ENCODE measurements at places on chromosomes 16 and 17.

DNA sequence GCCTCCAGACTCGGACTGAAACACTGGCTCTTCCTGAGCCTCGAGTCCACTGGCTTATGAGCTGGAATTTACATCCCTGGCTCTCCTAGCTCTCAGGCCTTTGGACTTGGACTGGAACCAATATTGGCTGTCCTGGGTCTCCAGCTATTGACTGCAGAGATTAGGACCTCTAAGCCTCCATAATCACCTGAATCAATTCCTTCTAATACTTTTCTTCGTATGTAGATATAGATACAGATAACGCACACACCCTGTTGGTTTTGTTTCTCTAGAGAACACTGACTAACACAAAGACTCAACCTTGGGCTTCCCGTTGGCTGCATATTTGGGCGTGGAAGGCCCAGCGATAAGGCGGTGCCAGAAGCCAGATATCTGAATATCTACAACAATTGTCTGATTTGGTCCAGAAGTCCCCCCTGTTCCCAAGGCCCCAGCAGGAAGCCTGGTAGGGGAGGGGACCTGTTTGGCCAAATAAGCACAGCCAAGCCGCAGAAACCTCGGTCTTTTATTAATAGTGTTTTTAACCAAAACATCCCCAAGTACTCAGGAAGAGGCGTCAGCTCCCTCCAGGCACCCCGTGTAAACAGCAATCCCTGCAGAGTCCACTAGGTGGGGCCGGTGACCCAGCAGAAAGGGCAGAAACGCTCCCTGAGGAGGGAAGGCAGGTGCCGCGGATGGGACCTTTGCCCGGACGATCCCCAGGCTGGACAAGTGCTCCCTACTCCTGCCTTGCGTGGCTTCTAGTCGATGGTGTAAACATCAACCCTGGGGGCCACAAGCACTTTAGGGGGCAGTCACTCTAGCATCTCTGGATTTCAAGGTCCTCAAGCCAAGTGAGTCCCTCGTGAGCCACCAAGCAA, 57.0 kb downstream of the ABR start:
- DNase-seq: peak; percentile 88

DNA sequence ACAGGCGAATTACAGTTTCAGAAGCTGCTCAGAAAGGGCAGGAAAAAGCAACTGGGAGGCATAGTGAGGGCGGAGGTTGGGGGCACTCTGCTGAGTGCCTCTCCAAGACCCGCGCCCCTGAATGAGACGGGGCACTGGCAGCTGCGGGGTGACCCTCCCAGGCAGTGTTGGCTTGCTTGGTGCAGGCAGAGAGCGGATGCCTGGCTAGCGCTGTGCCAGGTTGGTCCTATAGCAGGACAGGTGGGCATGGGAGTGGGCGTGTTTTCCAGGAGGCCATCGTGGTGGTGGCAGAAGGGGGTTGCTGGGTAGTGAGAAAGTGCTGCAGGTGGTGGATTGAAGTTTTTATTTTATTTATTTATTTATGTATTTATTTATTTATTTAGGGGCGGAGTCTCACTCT, 16.0 kb upstream of the SBK1 start:
- no peak for DNase-seq

DNA sequence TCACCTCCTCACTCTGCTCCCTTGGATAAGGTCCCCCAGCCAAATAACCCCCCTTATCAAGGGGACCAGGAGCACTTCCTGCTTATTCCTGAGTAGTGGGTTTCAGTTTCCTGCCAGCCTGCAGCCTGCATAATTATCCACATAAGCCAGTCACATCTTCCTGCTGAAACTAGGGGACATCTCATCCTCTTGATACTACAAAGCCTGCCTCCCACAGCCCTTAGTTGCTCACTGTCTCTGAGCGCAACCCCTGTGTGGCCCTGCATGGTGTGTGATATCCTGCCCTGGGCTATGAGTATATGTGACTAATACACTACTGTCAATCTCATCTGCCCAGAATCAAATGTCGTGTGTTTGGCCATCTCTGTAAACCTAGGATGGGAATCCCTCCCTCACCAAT, 8.0 kb upstream of the XYLT2 start:
- no peak for DNase-seq

- no peak for DNase-seq
Measured at GRCh38 chr16:49596648-49597291, 223.2 kb downstream of the C16orf78 start.

DNA sequence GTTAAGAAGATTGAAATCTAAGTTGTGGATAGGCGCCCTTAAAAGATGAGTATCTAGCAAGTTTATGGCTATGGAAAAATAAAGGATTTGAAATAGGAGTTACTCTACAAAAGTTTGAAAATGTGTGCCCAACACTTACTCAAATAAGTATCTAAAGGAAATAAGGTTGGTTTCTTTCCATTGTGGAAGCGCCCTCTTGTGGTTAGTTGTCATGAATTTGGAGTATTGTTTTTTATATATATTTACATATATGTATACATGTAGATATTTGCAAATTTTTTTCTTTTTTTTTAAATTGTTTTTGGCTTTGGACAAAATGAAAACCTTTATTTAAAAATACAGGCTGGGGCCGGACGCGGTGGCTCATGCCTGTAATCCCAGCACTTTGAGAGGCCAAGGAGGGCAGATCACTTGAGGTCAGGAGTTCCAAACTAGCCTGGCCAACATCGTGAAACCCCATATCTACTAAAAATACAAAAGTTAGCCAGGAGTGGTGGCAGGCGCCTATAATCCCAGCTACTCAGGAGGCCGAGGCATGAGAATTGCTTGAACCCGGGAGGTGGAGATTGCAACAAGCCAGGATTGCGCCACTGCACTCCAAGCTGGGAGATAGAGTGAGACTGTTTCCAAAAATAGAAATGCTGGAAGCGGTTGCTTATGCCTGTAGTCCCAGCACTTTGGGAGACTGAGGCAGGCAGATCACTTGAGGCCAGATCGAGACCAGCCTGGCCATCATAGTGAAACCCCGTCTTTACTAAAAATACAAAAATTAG, 24.0 kb upstream of the VPS4A start:
- peak; percentile 84 for DNase-seq

DNA sequence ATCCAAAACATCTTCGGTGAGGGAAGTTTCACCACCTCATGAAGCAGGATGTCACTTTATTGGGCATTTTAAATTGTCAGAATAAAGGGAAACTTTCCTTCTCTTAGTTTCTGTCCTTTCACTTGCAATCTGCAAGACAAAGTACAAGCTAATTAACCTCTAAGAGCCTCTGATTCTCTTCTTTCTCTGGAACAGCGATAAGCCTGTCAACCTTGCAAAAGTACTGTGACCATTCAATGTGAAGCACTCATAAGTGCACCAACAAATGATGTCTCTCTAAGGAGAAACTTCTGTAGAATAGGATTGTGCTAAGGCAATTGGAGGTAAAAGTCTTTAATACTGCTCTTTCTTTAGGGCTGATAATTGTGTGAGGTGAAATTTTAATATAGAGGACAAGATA, 1622.3 kb downstream of the CDH8 start:
- DNase-seq: no peak

DNA sequence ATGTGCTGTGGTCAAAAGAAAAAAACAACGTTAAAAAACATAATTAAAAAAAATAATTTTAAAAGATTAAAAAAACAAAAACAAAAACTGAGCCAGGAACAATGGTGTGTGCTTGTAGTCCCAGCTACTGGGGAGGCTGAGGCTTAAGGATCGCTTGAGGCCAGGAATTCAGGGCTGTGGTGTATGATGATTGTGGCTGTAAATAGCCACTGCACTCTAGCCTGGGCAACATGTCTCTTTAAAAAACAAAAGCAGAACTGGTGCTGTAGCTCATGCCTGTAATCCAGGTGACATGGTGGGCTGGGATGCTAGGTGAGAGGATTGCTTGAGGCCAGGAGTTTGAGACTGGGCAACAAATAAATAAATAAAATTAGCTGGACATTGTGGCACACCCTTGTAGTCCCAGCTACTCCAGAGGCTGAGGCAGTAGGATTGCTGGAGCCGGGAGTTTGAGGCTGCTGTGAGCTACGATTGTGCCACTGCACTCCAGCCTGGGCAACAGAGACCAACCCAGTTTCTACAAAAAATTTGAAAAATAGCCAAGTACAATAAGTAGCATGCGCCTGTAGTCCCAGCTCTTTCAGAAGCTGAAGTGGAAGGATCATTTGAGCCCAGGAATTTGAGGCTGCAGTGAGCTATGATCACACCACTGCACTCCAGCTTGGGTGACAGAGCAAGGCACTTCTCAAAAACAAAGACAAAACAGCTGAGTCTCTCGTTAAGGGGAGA, 43.6 kb downstream of the NFATC3 start:
- DNase-seq: no peak

DNA sequence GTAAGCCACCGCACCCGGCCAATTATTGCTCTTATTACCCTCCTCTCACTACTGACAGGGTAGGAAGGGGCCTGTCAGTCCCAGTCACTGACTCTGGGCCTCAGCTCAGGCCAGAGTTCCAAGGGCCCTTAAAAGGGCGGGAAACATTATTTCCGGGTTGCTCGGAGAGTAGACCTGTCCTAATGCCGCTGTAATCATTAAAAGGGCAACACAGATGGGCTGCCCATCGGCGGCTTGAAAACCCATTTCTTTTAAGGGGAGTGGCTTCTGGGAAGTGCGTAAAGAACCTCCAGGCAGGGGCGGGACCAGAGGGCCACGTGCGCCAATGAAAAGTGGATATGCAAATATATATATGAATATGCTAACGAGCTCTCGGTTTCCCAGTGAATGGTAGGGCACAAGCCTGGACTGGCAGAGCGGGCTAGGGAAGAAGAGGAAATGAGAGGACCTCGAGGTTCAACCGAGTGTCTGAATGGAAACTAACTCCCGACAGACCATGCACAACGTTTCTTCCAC, 26.6 kb downstream of the PIPOX start:
- DNase-seq: no peak

DNA sequence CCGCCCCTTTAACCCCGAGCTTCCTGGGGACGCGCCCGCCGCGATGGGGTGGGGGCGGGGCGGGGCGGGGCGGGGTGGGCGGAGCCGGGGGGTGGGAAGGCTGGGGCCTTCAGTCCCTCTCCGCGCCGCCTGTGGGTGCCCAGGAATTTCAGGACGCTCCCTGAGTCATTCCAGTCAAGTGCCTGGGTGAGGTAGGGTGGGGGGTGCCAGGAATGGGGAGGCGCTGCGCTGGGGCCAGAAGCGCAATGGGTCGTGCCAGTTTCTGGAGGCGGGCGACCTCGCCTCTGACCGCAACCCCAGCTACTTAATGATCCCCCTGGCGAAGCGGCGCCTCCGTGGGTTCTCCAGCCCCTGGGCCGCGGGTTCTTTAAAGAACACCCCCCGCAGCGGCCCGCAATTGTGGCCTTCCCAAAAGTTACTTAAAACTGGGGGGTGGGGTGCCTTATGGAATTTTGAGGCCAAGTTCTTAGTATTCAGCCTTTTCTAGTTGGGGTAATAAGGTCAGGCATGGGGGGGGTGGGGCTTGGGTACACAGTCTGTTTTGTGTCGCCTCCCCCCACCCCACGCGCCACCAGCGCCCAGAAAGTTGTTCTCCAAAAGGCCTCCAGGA, 826 bp upstream of the GSE1 start:
- DNase-seq: no peak

DNA sequence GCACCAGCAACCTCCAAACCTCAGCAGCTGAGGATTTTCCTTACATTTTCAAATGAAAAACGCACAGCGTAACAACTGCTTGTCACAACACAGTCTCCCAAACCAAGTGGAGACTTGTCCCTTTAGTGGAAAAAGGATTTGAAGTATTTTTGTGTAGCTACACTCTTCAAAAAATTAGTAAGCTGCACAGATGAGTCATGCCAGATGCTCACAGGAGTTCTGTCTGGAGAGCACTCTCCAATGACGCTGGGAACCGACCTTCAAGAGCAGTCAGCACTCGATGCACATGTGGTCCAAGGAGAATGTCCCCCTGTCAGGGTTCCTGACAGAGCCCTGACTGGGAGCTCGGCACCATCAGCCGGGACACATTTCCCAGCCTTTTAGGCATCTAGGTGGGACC, 39.8 kb downstream of the MAP1LC3B start:
- no peak for DNase-seq

GRCh38 chr16:19001788-19002187, 18.1 kb downstream of the TMC7 start:
- no peak for DNase-seq

- DNase-seq: no peak
Measured at GRCh38 chr17:80631142-80632045, 86.8 kb downstream of the RPTOR start.

GRCh38 chr16:20001856-20002707, 71.6 kb downstream of the GPR139 start:
- no peak for DNase-seq

- no peak for DNase-seq
Measured at GRCh38 chr17:74417178-74418045, 14.5 kb upstream of the GPRC5C start.

- no peak for DNase-seq
Measured at GRCh38 chr17:77200711-77201110, 59.9 kb downstream of the SEC14L1 start.

DNA sequence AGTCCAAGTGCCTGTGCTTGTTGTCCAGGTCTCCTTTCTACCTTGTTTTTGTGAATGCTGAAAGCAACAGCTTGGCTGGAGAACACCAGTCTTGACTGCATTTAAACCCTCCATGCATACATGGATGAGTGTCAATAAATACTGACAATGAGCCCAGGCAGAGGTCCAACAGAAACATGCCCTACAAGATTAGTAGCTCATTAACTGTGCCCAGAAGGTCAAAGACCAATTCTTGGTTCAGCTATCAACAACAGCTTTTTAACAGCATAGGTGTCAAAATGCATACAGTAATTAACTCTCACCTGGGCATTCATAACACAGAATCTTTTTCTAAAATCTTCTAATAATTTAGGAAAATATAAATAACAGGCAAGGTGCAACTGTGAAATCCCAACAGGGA, 63.2 kb downstream of the N4BP1 start:
- no peak for DNase-seq

DNA sequence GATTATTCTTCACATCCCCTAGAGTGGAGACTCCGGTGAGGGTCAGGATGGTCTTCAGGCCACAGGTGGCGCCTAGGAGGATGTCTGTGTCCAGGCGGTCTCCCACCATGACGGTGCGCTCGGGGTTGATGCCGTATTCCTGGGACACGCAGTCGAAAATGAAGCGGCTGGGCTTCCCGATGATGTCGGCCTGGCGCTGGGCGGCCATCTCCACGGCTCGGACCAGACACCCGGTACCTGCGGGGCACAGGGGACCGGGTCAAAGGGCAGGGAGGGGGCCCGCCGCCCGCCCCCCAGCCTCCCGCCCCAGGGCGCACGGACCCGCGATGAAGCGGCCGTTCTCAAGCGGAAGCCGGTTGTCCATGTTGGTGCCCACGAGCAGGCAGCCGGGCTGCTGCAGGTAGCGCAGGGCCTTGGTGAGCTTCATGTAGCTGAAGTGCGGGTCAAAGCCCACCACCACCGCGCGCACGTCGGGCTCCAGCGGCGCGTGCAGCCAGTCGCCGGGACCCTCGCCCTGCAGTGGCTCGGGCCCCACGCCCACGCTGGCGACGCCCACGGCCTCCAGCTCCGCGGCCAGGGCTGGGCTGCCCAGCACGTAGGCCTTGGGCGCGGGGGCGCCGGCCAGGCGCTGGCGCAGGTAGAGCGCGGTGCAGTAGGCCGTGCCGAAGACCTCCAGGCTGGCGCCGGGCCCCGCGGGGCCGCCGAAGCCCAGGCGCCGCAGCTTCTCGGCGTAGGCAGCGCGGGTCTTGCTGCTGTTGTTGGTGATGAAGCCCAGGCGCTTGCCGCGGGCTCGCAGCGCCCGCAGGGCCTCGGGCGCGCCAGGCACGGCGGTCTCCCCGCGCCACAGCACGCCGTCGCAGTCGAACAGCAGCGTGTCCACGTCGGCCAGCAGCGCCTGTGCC, 572 bp downstream of the PGP start:
- no peak for DNase-seq
